ENCODE measurements at places on chromosomes 2 and 18.

DNA sequence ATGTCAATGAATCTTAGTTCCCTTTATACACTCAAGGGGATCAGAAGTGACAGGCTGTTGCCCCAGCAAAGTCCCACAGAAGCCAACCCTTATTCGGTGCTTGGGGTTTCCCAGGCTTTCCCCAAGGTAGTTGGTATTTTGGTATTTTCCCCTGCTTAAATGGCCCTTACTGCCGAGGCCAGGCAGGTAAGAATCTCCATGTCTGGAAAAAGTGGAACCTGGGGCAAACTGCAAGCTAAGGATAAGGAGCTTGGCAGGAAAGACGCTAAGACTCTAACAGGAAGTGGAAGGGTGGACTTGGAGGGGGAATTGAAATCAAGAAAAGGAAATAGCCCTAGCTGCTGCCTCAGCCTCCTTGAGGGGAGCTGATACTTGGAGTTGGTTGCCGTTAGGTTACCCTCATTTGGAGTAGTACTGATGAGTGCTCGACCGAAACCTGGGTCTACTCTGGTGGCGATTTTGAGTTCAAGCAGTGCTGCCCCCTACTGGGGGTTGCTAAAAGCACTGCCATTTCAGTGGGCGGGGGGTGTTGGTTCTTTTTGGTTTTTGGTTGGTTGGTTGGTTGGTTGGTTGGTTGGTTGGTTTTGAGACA lies 3.3 kb upstream of the GPBAR1 start:
- H3K4me1 ChIP-seq: peaks cover 8% of the 10 kb centered on the region
- H3K27me3 ChIP-seq: no peaks in the 10 kb centered on the region
- peaks cover 13% of the 10 kb centered on the region for H3K36me3 ChIP-seq
- H3K27ac ChIP-seq: no peak overlapping the region

DNA sequence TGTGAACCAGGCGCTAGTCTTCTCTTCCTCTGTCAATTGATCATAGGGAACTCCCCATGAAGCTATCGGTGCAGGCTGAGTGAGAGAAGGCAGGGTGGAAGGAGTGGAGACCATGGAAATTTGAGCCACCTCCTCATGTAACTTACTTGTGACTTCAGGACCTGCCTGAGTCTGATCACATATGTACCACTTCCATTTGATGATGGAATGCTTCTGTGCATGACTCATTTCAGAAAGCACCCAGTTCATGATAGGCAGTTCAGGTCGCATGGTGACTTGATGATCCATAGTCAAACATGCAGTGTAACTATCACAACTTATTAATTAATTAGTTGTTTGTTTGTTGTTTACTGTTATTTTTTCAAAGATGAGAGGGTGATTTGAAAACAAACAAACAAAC lies 1296.7 kb downstream of the SUCLG1 start:
- no peak overlapping the region for H3K4me3 ChIP-seq
- no peak overlapping the region for H3K27ac ChIP-seq
- H3K27me3 ChIP-seq: no peaks in the 10 kb centered on the region
- no peaks in the 10 kb centered on the region for H3K36me3 ChIP-seq

DNA sequence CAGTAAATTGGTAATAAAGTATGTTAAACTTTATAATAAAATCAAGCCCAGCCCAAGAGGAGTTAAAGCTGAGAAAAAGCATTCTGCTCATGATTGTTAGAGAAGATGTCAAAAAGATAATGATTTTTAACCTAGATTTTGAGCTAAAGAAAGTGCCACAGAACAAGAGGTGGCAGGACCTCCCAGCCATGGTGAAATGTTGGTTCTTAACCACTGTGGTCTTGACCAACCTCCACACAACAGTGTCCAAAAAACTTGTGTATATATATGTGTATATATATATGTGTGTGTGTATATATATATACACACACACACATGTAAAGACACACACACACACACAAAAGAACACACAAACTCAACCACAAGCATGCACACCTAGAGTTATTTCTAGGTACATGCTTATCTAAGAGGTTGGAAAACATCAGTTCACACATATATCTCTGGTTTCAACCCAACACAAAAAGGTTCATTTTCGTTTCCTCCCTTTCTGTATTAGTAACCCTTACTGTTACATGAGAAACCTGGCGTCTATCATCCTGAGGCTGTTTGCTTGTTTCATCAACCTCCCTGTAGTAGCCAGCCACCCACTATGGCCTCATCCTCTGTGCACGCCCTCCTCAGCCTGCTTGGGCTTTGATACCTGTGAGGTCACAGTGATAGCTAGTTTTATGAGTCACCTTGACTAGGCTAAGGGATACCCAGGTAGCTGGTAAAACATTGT lies 631.8 kb upstream of the ID2 start:
- DNase-seq: no peak
- no peak overlapping the region for H3K27ac ChIP-seq
- H3K27me3 ChIP-seq: no peaks in the 10 kb centered on the region
- H3K4me3 ChIP-seq: no peak overlapping the region
- no peaks in the 10 kb centered on the region for H3K36me3 ChIP-seq

- H3K27ac ChIP-seq: no peak overlapping the region
- DNase-seq: no peak
- no peaks in the 10 kb centered on the region for H3K36me3 ChIP-seq
- no peak overlapping the region for H3K4me3 ChIP-seq
- no peaks in the 10 kb centered on the region for H3K4me1 ChIP-seq
- H3K27me3 ChIP-seq: no peaks in the 10 kb centered on the region
Measured at GRCh38 chr2:174383796-174384195, 11.7 kb upstream of the SCRN3 start.

- no peaks in the 10 kb centered on the region for H3K27me3 ChIP-seq
- peaks cover 58% of the 10 kb centered on the region for H3K4me1 ChIP-seq
- H3K4me3 ChIP-seq: no peak overlapping the region
- peak overlapping the region; percentile 86 for H3K27ac ChIP-seq
- peaks cover 2% of the 10 kb centered on the region for H3K36me3 ChIP-seq
- peak; percentile 98 for DNase-seq
Measured at GRCh38 chr2:54572262-54572635, 116.1 kb downstream of the SPTBN1 start.

- no peaks in the 10 kb centered on the region for H3K36me3 ChIP-seq
- no peak overlapping the region for H3K27ac ChIP-seq
Measured at GRCh38 chr2:64727843-64728463, 74.2 kb upstream of the SERTAD2 start.

GRCh38 chr2:124286089-124286783 lies 261.1 kb downstream of the CNTNAP5 start:
- H3K27ac ChIP-seq: no peak overlapping the region
- no peak for DNase-seq
- H3K4me1 ChIP-seq: no peaks in the 10 kb centered on the region
- H3K4me3 ChIP-seq: no peak overlapping the region
- H3K36me3 ChIP-seq: no peaks in the 10 kb centered on the region
- no peaks in the 10 kb centered on the region for H3K27me3 ChIP-seq

GRCh38 chr2:65382323-65382722 lies 50.1 kb downstream of the SPRED2 start:
- no peaks in the 10 kb centered on the region for H3K36me3 ChIP-seq
- H3K27ac ChIP-seq: peak overlapping the region; percentile 73
- peaks cover 31% of the 10 kb centered on the region for H3K4me1 ChIP-seq
- H3K27me3 ChIP-seq: no peaks in the 10 kb centered on the region

DNA sequence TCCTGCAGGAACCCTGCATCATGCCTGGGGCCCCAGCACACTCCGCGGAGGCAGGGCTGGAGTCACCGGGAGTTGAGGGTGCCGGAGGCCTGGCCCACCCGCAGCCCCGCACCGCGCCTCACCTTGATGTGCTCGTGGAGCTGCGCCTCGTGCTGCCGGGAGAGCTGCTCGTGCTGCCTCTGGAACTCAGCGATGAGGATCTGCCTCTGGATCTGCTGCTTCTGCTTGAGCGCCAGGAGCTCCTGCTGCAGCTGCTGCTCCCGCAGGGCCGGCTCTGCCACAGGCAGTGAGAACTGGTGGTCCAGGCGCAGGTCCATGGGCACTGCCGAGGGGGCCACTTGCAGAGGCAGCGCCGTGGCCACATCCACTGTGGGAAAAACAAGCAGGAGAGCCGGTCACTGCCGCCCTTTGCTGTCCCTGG lies 211.1 kb downstream of the HDAC4 start:
- peaks cover 4% of the 10 kb centered on the region for H3K36me3 ChIP-seq
- no peak for DNase-seq
- no peaks in the 10 kb centered on the region for H3K4me1 ChIP-seq
- H3K4me3 ChIP-seq: no peak overlapping the region

GRCh38 chr2:146228020-146228393 lies 1616.8 kb upstream of the ACVR2A start:
- no peaks in the 10 kb centered on the region for H3K4me1 ChIP-seq
- no peak overlapping the region for H3K27ac ChIP-seq
- H3K36me3 ChIP-seq: no peaks in the 10 kb centered on the region
- DNase-seq: no peak
- H3K4me3 ChIP-seq: no peak overlapping the region

GRCh38 chr18:61992923-61993322 lies 100.1 kb upstream of the RNF152 start:
- peak; percentile 83 for DNase-seq
- peak overlapping the region; percentile 62 for H3K27ac ChIP-seq
- H3K4me1 ChIP-seq: peaks cover 25% of the 10 kb centered on the region
- no peak overlapping the region for H3K4me3 ChIP-seq
- no peaks in the 10 kb centered on the region for H3K27me3 ChIP-seq
